ENCODE measurements at places on chromosomes 7 and 10.

DNA sequence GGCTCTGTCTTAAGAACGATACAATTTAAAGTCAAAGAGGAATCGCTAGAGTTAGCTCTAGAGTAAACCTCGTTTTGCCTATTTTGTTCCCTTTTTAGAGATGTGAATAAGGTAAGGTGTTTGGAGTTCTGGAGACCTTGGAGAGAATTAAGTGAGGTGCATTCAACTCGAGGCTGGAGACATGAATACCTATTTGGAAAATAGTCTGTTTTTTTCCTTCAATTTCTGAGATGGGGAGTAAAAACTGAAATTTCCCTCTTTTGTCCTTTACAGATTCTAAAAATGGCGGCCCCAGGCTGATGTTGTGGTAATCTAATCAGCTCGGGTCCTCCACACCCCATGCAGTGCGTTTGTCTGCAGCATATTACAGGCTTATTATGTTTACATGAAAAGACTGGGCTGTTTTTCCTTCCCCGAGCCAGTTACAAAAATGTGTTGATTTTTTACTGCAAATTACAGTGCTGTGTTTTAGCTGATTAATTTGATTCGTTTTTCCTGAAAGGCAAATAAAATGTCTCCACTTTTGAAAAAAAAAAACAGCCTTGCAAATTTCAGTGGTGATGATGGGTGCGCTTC lies 1.5 kb downstream of the KMT2E start:
- DNase-seq, result no peak

DNA sequence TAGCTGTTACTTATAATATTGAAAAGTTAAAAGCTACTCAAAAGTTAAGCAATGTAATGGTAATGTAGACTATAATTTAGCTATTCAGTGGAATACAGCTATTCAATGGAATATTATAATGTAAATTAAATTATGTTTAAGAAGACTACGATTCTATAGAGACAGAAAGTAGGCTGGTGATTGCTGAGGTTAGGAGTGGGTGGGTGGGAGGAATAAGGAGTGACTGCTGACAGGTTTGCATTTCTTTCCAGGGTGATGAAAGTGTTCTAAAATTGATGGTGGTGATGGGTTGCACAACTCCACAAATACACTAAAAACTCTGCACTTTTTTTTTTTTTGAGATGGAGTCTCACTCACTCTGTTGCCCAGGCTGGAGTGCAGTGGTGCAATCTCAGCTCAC lies 21.4 kb downstream of the DENND2A start:
- DNase-seq, result no peak

DNA sequence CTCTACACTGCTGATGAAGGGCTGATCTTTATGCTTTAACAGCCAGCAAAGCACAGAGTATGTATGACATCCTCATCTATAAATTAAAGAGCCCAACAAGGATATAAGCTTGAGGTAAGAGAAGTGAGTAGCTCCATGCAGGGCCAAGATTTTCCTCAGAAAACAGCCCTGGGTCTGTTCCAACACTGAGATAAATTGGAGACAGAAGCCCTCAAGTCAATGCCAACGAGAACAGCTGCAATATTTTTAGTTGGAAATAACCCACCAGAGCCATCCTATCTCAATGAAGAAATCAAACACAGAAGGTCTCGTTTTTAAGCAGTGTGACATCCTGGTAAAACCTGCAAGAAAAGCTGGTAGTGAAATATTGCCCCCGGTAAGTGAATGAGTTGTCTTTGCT lies 297.0 kb upstream of the AUTS2 start:
- no peak for DNase-seq

GRCh38 chr7:121576148-121576917 lies 180.2 kb upstream of the FAM3C start:
- no peak for DNase-seq

- no peak for DNase-seq
These were observed 42.7 kb downstream of the ARHGAP12 start for GRCh38 chr10:31885971-31886370.

GRCh38 chr10:12843296-12843945 lies 158.1 kb downstream of the CCDC3 start:
- DNase-seq, result no peak

DNA sequence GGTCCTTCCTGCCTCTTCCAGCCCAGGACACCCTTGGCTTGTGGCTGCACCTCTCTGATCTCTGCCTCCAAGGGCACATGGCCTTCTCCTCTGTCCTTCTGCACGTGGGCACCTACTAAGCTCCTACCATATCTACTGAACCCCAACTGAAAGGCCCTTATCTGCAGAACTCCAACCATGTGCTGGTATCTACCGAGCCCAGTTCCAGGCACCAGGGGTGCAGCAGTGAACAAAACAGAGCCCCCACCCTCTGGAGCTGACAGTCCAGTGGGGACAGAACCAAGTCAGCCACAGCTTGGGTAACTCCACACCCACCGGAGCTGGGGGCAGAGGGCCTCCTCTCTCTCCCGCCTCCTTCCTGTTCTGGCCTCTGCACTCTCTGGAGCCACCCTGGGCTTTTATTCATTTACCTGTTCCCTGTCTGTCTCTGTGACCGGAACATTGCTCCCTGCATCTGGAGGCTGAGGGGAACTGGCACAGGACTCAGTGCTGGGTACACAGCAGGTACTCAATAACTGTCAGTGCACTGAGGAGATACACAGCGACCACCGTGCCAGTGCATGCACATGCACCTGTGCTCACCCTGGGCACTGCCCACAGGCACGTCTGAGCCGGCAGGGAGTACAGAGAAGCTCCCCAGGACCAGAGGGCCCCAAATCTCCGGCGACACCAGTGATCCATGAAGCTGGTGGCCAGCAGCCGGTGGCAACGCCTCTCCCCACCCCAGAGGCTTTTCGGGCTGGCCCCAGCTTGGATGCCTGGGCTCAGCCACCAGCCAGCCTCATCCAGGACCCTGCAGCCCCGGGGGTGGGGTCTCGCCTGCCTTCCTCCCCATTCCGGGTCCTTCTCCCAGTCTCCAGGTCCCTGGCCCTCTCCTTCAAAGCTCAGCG lies 2.0 kb downstream of the MICALL2 start:
- DNase-seq, result no peak

DNA sequence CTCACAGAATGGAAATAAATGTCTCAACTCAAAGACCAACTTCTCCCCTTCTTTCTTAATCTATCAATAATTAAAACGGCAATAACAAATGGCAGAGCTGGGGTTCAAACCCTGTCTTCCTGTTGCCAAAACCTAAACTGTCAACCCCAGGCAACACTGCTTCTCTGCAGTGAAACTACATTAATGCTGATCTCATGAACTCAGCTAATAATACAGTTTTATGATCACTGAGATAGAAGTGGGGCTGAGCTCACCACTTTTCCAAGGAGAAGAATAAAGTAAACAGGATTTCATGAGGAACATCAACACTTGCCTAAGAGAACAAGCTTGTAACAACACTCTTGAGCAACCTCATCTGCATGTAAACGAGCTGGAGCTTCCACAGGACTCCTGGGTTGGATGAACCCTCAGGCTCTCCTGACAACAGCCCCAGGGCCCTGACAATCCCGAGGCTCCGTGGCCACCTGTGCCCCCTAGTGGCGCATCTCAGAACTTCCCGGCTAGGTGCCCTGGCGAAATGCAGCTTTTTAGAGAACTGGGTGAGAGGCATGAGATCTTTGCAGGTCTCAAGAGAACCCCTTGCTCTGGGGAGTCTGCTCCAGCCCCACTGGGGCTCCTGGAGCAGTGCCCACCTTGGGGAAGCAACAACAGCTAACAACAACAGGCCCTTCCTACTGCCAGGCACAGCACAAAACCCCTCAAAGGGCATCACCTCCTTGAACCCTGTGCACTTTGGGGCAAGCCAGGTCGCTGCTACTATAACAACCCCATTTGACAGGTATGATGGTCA lies 169.3 kb downstream of the SH3PXD2A start:
- DNase-seq, result peak; percentile 57

DNA sequence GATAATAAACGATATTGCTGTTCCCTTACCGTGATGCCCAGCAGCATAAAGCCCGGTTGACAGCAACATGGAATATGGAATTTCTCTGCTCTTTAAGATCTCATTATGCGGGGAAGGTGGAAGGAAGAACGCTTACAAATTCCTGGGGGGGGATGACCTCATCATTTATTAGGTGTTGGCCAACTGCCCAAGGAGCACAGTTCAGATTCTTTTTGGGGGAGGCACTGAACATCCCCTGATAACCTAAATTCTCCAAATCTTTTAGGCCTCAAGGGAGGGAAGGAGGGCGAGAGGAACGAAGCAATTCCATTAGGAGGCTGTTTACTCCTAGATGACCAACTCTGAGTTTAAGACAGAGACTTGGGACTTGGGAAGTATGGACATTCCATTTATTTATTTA lies 5.2 kb upstream of the COL26A1 start:
- DNase-seq, result no peak

DNA sequence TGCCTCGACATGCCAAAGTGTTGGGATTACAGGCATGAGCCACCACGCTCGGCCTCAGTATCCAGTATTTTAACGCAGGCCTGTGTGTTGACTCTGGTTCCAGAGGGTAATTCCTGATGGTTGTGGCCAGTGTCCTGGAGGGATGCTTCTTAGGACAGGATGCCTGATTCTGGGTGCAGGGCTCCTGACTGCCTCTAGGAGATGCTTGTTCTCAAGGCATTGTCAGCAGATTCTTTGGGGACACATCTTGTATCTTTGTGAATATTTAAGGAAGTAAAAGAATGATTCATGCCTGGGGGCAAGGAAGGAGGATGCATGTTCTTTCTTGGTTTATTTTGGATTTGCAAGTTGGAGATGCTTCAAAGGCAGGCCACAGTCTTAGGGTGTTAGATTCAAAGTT lies 2.2 kb downstream of the ZDHHC4 start:
- no peak for DNase-seq

- DNase-seq, result no peak
These were observed 37.6 kb upstream of the GPR22 start for GRCh38 chr7:107432261-107432660.

- no peak for DNase-seq
These were observed 10.4 kb downstream of the STX1A start for GRCh38 chr7:73708961-73709549.

- no peak for DNase-seq
These were observed 38.9 kb downstream of the CREB3L2 start for GRCh38 chr7:137962875-137963507.

- DNase-seq, result no peak
These were observed 923 bp upstream of the FGL2 start for GRCh38 chr7:77200542-77200941.

DNA sequence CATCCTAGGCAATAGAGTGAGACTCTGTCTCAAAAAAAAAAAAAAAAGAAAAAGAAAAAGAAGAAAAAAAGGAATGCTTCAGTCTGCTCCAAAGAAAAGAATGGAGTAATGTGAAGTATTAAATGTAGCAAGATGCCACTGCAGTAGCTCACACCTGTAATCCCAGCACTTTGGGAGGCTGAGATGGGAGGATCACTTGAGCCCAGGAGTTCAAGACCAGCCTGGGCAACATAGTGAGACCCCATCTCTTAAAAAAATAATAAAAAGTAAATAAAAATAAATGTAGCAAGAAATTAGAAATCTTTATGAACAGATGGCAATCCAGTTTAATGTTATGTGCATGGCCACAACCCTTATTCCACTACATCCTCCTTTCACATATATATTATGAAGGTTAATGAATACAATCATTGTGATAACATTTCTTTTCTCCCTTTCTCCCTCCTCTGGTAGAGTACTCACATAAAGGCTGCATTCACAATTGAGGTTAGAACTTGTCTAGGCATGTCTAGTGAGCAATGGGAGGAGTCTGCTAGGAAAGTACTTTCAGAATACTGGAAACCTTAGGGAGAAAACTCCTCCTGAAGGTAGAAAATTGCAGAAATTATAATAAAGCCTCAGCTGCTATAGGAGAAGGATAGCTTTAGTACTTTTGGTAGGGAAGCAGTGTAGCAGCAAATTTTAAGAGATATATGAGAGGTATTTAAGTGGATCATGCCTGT lies 20.4 kb downstream of the KLLN start:
- DNase-seq, result no peak

GRCh38 chr7:38190011-38190410 lies 12.0 kb downstream of the STARD3NL start:
- DNase-seq, result no peak

DNA sequence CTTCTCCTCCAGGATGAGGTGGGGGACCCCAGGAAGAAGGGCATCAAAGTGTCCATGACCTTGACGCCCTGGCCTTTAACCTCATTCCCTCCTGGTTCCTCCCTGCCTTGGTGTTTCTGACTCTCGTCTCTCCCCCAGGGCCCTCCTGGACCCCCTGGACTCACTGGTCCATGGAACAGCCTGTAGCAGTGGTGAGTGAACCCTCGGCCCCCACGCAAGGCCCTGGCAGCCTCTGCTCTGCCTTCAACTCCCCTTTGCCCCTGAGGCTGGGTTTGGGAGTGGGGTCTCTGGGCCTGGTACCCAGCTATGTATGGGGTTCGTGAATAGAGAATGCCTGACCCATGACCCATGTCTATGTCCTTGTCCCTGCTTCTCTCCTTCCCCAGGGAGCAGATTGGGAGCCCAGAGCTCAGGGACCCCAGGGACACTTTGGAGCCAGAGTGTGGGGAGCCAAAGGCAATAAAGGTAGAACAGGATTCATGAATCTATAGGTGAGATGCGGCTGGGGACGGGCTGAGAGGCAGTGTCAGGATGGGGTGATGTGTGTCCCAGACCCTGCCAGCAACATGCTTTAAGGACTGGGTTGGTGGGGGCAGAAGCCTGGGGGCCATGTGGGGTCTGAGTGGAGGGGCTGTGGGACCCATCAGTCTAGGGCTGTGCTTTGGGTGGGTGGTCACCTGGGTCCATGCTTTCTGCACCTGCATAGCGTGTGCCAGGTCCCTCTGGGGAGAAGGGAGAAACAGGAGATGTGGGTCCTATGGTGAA lies 18.4 kb upstream of the VOPP1 start:
- DNase-seq, result no peak

GRCh38 chr10:31836569-31837406 lies 91.8 kb downstream of the ARHGAP12 start:
- DNase-seq, result no peak

GRCh38 chr10:9254353-9254752 lies 1199.9 kb downstream of the GATA3 start:
- no peak for DNase-seq
